ENCODE measurements at places on chromosomes 12 and 14.

DNA sequence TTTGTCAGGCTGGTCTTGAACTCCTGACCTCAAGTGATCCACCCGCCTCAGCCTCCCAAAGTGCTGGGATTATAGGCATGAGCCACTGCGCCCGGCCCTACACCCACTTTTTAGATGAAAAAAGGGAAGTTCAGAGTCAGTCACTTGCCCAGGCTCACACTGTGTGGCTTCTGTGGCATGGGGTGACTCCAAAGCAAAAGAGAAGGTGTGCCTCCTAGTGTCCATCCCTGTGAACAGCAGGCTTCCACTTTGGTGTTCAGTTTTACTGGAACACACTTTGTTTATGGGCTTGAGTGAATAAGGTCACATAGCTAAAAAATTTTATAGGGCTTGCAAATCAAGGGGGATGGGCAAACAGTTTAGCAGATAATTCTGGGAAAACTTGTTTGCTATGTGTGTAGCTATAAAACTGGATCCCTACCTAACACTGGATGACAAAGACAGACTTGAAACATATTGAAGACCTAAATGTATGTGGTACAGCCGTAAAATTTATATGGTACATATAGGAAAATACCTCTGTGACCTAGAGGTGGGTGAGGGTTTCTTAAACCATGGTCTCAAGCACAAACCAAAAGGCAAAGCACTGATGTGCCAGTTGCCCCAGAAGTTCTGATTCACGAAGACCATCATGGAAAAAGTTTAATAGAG is 54.9 kb downstream of the EID3 start:
- DNase-seq, result no peak

GRCh38 chr14:90554341-90554740 is 157.5 kb downstream of the CALM1 start:
- no peak for DNase-seq

DNA sequence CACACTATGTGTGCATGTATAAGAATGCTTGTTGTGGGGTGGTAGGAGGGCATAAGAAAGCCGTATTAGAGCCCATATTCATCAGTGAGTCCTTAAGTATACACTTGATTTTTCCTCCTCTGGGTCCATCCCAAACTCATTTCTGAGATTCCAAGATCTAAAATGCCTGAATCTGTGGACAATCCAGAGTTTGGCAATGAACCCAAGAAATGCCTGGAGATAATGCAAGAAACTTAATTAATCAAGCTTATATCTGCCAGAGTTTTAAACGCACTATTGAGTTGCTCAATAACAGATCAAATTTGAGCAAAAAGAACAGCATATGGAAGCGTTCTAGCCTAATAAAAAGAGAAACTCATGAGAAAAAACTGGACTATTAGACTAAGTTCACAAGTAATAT is 143.4 kb upstream of the NAV3 start:
- DNase-seq, result peak; percentile 15

DNA sequence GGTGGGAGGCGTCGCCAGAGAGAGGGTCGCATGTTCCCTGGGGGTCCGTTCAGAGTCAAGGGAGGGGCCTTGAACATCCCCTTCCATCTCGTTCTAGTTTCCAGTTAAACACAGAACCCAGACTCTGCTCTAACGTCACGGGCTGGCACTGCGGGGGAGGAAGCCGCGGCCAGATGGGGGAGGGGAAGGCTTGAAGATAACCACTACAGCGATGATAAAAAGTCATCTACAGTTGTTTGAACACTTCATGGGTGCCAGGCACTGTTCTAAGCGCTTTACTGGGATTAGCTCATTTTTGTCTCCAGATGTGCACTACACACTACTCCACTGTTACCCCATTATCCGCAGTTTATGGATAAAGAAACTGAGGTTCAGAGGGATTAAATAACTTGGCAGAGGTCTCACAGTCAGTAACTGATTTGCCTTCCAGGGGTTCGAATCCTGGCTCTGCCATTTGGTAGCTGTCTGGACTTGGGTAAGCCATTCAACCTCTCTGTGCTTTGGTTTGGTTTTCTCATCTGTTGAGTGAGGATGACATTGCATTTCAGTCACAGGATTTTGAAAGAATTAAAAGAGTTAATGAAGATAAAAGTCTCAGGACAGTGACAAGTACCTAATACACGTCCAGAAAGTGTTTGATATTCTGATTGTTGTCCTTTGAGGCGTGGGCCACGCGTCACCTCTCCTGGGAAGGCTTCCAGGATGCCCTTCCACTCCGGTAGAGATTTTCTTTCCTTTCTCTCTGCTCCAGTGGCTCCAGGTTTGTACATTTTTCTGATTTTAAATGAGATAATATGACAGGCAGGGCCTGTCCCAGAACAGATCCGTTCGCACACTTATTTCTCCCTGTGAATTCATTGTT is 798 bp upstream of the RASAL1 start:
- no peak for DNase-seq

- no peak for DNase-seq
Measured at GRCh38 chr14:35854696-35855270, 28.6 kb downstream of the BRMS1L start.

- no peak for DNase-seq
Measured at GRCh38 chr12:66500841-66501240, 178.0 kb downstream of the GRIP1 start.

GRCh38 chr12:71475280-71475679 is 35.7 kb downstream of the LGR5 start:
- DNase-seq, result peak; percentile 27

DNA sequence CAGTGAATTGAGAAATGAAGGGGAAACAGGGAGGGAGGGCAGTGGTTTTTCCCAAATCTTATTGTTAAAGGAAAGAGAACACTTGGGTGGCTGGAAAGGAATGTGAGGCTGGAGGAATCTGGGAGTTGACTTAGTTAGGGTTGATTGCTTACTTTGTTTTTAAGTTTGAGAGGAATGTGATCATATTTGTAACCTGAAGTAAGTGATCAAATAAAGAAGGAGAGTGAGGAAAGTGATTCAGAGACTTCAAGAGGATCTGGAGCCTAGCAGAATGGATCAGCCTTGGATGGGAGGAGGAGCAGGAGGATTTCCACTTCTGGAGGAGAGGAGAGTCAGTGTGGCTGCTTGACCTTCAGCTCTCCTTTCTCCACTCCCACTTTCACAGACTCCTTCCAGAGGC is 6.0 kb upstream of the LRP6 start:
- DNase-seq, result no peak

DNA sequence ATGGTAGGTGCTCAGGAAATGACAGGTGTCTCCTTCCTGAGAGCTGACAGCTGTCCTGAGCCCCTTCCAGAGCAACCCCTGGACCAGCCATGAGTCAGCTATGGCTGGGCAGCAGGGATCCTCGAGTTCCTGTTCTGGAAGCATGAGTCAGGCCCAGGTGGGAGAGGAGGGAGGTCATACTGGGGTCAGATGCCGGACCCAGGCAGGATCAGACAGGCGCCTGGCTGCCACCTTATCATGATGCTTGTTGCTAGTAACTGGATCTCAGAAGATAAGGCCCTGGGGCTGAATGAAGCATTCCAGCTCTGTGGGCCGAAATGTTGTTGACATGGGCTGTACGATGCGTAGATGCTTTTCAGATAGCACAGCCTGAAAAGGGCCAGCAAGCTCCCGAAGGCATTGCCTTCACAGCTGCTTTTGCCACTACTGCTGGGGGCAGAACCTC is 17.4 kb upstream of the KRT7 start:
- DNase-seq, result no peak

- no peak for DNase-seq
Measured at GRCh38 chr12:3233797-3234196, 156.6 kb downstream of the TSPAN9 start.

DNA sequence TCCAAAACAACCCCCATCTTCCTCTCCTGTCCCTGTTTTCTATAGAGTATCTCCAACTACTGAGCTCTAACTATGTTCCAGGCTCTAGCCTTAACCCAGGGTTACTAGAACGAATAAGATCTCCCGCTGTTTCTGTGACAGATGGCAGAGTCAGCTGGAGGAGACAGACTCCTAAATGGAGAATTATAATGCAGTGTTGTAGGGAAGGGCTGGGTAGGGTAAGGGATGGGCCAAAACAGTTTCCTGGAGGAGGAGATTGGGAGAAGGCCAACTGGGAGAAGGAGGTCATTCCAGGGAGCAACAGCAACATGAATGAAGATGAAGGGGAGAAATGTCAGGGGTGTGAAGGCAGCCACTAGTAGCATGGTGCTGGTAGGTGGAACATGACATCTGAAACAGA is 73.4 kb upstream of the ANO4 start:
- DNase-seq, result no peak

All from GM04503 (cell line).